ENCODE measurements at places on chromosomes 6 and 20.

GRCh38 chr20:62733891-62734290 is 25.3 kb downstream of the NTSR1 start:
- DNase-seq = no peak

DNA sequence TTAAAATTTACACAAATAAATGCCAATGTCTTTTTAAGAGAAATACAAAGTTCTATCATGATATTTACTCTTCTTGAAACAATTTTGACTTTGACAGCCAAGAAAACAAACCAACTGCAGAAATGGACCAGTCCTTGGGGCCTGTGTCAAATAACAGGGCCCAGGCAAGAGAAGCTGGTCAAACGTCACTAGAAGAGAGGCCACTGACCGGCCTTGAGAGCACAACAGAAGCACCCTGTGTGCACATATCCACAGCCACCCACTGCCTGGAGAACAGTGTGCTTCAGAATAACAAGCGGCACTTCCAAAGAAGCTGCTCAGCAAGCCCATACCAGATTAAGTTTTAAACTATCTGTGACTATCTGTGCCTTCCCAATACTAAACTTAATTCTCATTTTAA is 14.8 kb downstream of the APMAP start:
- DNase-seq = no peak

GRCh38 chr20:2473516-2473915 is 2.9 kb upstream of the SNRPB start:
- peak; percentile 89 for DNase-seq

GRCh38 chr6:34044945-34045595 is 100.8 kb downstream of the GRM4 start:
- no peak for DNase-seq

DNA sequence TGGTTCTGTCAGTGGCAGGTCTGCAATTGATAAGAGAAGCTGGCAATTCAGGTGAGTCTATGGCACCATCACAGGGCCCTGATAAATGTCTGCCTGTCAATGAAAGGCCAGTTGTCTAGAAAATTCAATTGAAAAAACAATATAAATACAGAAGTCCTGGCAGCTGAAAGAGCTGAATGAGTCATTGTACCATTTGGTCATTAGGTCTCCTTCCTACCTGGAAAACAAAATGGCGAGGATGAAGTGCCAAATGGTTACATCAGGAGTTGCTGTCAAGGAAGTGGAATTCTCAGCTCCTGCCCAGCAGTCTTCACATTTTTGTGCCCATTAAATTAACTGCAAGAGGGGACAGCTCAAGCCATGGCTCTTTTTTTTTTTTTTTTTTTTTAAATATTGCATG is 37.7 kb downstream of the PEX7 start:
- no peak for DNase-seq

DNA sequence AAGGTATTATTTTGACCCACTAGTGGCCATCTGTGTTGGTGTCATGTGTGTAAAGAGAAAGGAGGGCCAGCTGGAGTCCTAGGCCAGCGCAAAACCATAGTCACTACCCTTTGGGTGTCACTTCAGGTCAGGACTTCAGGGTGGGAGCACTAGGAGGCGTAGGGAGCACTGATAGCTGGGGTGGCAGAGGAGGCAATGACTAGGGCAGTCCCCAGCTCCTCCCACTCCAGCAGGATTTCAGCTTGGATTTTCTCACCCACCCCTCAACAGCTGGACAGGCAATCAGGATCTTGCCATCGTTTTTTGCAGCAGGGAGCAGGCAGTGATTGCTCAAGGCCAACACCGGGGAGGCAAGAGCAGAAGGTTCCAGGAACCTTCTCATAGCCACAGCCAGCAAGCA is 4.2 kb upstream of the HLA-DOA start:
- DNase-seq = no peak

GRCh38 chr6:12071064-12071615 is 59.0 kb downstream of the HIVEP1 start:
- DNase-seq = no peak

GRCh38 chr6:30459145-30459544 is 30.2 kb upstream of the HLA-E start:
- no peak for DNase-seq

- peak; percentile 56 for DNase-seq
Measured at GRCh38 chr6:83884523-83884922, 25.0 kb downstream of the CYB5R4 start.

DNA sequence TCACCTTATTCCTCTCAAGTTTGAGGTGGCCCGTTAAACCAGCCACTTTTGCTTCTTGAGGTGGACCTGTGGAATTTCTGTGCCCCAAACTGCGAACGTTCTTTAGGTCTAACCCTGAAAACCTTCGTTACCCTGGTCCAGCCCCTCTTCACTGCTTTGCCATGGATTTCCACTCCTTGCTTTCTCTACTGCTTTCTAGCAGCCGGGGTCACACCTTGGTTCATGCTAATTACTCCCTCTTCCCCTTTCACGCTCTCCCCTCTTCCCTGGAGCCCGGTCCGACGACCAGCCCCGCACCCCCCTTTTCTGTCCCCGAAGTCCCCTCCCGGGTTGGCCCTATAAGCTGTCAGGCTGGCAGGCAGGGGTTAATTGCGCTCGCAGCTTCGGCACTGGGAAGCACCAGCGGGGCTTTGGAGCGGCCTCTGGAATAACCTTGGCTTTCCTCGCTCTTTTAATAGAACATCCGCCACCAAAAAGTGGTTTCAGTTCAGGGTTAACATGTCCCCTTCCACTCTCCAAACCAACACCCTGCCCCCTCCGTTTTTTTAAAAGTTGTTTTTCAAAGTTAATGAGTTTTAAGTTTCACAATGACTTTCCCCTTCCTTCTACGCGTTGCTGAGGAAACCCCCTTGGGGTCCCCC is 1.4 kb upstream of the HIVEP1 start:
- DNase-seq = no peak

GRCh38 chr6:30037182-30037788 is 23.8 kb upstream of the POLR1H start:
- peak; percentile 19 for DNase-seq

DNA sequence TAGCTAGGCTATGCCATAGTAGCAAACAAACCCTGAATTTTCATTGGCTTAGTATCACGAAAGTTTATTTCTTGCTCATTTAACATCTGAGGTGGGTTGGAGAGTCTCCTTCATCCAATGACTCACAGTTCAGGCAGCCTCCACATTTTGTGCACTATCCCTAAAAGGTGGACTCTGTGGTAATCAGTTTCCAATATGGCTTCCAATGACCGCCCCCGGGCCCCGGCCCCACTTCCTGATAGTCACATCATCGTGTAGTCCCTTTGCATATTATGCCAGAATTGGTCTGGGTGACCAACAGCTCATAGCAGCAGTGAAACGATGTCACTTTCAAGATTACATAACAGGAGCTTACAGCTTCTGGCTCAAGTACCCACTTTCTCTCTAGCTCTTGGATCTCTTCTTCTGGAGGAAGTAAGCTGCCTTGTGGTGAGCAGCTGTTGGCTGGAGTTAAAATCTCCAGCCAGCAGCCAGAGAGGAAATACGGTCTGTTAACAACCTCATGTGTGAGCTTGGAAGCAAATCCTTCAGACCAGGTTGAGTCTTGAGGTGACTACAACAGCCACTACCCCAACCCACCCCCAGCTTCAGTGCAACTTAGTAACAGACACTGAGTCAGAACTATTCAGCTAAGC is 7.8 kb downstream of the HCRTR2 start:
- no peak for DNase-seq

GRCh38 chr6:72133324-72133723 is 247.0 kb downstream of the RIMS1 start:
- DNase-seq = no peak

DNA sequence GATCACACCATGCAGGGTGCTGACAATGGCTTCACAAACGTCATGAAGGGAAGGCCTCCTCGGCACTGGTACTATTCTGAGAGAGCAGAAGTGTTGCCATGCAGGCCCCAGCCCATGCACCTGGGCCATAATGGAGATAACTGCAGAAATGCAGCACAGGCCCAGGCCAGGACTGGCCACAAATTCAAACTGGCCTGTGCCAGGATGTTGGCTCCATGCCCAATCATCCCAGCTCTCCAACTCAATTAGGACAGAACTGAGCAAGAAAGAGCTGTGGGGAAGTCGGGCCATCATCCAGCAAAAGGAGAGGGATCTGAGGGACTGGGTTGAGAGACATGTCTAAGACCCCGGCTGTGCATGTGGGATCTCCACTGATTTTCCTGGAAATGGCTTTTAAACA is 48.9 kb upstream of the SYNDIG1 start:
- DNase-seq = no peak

GRCh38 chr6:25388776-25389175 is 109.6 kb downstream of the CARMIL1 start:
- no peak for DNase-seq

DNA sequence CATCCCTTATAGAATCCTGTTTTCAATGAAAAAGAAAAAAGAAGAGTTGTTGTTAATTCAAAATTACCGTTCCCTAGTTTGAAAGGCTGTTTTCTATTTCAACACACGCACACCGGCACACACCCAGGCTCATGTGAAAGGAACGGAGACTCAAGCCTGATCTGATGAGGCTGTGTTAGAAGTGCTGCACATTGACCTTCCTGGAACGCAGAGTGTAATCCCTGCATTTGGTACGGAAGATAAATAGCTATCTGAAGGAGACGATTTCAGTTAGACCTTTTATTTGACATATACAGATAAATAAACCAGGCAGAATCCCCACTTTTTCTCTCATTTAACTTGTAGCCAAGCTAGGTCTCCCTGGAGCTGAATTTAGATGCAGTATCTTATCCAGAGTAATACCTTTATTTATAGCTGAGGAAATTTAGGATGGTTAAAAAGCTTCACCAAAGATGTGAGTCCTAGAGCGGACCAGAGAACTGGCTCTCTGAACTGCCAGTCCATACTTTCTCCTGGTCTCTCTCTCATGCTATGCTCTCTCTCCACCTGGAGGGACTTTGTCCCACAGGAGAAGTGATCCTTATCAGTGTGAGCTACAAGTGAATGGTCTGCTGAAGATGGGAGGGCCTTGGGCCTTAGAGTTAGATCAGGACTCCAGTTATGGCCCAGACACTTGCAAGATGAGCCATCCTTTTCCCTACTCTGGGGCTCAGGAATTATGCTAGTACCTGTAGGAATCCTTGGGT is 30.6 kb downstream of the MAP3K4 start:
- DNase-seq = no peak

DNA sequence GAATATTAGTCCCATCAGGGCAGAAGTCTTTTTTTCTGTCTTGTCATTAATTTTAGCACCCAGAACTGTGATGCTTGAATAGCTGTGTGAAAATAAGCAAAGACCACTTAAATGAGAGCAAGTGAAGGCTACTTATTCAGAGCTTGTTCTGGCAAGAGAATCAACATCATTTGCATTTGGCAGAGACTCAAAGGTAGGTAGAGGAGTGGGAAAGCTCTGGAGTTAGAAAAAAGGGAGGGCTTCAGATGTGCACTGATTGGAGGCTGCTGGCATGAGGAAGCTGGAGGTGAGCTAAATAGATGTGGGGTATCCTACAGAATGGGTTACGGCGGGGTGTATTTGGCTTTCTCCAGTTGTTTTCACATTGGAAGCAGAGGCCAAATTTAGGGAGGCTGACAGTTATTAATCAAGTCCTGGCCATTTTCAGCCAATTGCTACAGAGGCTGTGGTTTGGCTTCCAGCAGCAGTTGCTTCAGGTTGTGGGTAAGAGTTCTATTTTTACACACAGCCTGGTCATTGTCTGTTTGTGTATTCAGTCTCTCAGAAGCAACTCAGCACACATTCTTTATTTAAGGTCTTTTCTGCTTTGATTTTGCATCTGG is 254.3 kb downstream of the BTBD3 start:
- peak; percentile 90 for DNase-seq

GRCh38 chr6:6700407-6701270 is 112.1 kb downstream of the LY86 start:
- no peak for DNase-seq

DNA sequence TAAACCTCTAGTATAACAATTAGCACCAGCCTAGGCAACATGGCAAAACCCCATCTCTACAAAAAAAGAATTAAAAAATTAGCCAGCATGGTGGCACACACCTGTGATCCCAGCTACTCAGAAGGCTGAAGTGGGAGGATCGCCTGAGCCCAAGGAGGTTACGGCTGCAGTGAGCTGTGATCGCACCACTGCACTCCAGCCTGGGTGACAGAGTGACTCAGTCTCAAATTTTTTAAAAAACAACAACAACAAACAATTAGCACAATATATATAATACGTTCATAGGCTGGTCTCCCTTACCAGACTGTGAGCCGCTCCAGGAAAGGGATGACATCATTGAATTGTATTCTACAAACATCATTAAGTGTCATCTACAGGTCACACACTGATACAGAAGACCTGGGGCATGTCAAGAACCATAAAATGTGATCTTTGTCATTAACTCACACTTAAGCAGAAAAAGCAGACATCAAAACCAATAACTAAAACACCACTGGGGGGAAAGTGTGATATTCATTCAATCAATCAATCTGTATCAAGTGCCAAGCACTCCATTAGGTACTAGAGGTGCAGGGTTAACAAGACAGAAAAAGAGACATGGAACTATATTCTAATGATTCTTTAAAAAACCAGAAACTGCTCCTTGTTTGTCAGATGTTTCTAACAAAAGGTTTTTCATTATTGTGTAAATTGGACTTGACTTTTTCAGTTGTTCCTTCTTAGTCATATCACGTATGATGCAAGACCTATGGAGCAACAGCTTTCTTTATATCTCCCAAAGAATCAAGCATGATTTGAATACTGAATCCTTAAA is 17.8 kb downstream of the MAP3K5 start:
- DNase-seq = peak; percentile 61

GRCh38 chr6:12418946-12419345 is 128.8 kb downstream of the EDN1 start:
- DNase-seq = no peak

- no peak for DNase-seq
Measured at GRCh38 chr6:40871424-40871823, 167.6 kb downstream of the UNC5CL start.

DNA sequence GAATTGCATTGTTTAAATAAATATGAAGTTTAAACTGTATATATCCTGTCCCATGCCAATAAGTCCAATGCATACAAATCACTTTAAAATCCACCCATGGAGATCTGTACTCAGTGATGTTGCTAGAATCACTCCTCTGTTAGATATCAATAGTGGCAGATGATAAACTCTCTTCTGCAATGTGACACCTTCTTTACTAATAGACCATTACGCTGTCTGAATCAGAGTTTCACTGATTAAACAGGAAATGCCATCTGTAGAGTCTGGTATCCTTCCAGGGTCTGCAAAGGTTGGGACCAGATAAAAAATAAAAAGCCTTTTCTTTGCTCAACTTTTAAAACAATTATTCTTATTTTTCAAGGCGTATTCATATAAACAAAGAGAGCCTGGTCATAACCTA is 134.5 kb downstream of the EDN3 start:
- peak; percentile 63 for DNase-seq

GRCh38 chr6:6614983-6615349 is 26.4 kb downstream of the LY86 start:
- no peak for DNase-seq

- no peak for DNase-seq
Measured at GRCh38 chr20:38260378-38261053, at the start of gene KIAA1755. KIAA1755 (minus strand) TSS chr20:38260735; CDS start chr20:38260500, 235 bp downstream.

- DNase-seq = no peak
Measured at GRCh38 chr6:64590965-64591675, 955.5 kb downstream of the PHF3 start.

- DNase-seq = no peak
Measured at GRCh38 chr20:21155268-21155667, 29.4 kb downstream of the KIZ start.
